ENCODE measurements at places on chromosomes 6 and 20. TPM values are rescaled to one million over a fixed set of nuclear protein-coding genes. Genes with fewer than 3 reads are reported as not detected.

The ARMH2 gene
- not detected for total RNA-seq

The GPR63 gene
- 1.6 TPM for total RNA-seq

The RIPPLY2 gene
- not detected for total RNA-seq

The WFDC6 gene
- not detected for total RNA-seq

The ROS1 gene
- not detected for total RNA-seq

- no peak for DNase-seq
Observed at GRCh38 chr6:36656441-36656840, 22.1 kb upstream of the CDKN1A start.

- no peak for DNase-seq
Observed at GRCh38 chr6:150352321-150353296, 16.2 kb upstream of the IYD start.

- no peak for DNase-seq
Observed at GRCh38 chr6:104404377-104404776, 455.3 kb downstream of the HACE1 start.

DNA sequence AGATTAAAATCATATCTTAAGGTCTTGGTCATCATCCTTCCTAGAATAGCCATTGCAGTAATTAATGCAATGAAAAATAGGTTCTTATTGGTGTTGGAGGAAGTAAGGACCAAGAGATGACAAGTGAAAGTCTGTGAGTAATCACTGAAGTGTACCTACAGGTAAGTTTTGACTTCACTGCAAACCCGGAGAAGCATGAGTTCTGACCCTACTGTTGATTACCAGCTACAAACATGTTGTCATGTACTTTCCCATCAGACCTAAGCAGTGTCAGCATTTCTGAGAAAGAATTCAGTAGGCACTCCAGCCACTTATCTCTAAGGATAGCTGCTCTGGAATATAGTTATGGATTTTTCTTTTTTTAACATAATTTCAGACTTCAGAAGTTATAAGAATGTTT, 280.9 kb downstream of the ZFAND3 start:
- no peak for DNase-seq

DNA sequence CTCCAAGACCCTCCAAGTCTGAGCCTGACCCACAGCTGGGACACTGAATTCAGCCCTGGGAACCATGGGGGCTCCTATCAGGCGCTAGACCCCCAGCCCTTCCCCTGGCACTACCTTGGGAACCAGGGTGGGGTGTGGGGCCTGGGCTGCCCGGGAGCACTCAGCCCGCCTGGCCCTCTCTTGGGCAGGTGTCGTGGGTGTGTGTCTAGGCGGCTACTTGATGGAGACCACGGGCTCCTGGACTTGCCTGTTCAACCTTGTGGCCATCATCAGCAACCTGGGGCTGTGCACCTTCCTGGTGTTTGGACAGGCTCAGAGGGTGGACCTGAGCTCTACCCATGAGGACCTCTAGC, 14.6 kb downstream of the SLC17A9 start:
- DNase-seq = no peak

- DNase-seq = no peak
Observed at GRCh38 chr6:126094411-126094810, 108.1 kb downstream of the TRMT11 start.

DNA sequence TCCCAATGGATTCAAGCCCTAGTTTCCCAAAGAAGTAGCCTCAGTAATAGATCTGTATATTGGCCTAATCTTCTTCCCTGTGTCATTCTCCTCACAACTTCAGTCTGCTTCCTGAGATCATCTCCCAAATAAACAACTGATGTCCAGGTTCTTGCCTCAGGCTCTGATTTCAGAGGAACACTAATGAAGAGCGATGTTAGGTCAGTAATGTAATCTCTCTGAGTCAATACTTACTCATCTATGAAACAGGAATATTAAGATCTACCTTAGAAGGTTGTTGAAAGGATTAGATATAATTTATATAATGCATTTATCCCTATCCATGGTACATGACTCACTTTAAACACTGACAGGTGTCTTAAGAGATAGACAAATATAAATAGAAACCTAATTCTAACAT, 246.0 kb upstream of the FLRT3 start:
- DNase-seq = no peak

DNA sequence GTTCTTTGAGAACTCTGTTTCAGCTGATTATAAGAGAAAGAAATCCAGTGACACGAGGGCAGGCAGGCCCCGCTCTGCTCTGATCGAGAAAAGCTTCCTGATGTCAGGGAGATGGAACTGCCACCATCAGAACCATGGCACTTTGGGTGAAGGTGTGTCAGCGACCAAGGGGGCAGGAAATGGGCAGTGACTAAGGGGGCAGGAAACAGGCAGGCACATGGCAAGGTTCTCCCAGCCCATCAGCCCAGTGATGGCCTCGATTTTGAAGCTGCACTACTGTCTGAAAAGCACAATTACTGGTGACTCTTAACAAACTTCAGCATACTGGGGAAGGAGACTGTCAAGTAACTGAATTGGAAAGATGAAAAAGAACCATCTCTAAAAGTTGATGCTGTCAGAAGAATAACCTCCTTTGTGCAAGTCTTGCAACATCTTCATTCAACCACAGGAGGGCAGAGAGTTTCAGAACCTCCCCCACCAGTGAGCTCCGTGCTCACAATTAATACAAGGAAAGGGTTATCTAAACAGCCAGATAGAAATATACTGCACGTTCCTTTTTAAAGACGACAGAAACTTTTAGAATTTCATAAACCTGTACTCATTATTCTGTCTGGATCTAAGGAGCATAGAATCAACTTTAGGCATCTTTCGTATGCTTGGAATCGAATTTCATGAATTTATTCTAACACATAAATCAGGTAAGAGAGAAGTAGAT, 39.1 kb downstream of the TMX4 start:
- DNase-seq = no peak

GRCh38 chr6:129233458-129234134, 350.7 kb downstream of the LAMA2 start:
- no peak for DNase-seq

DNA sequence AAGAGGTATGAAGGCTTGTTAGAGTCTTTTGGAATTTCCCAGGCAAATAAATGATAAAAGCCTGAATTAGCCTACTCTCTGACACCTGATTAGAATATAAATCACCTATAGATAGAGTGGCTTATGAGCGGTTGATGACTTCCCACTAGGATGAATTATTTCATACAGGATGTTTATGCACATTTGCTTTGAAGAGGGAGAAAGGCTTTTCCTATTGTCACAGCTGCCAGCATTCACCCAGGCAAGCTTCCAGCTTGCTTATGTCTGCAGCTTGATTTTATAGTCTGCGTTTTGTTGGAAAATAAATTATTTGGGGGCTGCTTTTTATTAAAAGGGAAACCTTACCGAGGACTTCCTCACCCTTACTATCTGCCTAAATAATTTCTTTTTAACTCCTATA, 51.3 kb upstream of the EIF2S2 start:
- DNase-seq = no peak

DNA sequence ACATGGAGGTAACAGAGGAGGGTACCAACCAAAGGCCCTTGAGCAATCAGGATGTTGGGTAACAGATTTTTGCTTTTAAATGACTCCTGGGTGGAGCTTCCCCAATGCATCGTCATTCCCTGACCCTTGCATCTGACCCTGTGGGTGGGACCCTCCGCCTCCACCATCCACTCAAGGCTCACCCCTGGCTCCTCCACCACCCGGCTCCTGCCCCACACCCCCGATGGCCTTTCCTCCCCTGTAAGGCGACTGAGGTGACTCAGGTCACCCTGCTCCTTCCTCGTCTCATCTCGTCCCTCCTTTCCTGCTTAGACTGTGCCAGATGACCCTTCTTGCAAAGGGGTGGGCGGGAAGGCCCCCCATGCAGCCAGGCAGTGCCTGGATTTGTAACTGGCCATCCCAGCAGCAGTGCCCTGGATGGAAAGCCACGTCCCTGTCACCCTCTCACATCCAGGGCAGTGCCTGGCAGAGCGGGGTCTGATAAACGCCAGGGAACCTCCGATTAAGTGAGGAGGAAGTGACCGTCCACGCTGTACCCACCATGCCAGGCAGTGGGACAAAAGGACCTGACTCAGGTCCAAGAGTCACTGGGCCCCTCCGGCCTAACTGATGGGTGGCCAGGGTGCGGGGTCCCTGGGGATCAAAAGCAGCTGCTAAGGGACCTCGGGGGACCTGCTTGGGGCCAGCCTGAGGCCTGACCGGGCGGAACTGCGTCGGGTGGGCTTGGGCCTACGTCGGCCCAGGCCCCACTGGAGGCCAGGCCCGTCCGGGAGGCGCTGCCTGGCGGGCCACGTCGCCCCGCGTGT, 624 bp upstream of the NPEPL1 start:
- no peak for DNase-seq

All from CD8-positive, alpha-beta memory T cell (primary cell).